NCI-H1436 treated with DMSO at 0.1 percent for 48 hours (cell line): ENCODE measurements at places on chromosomes 16 and 17.

GRCh38 chr17:66412857-66413558 is 110.6 kb downstream of the PRKCA start:
- DNase-seq: no peak

- no peak for DNase-seq
These were observed 21.8 kb upstream of the FOXK2 start for GRCh38 chr17:82497483-82498405.

DNA sequence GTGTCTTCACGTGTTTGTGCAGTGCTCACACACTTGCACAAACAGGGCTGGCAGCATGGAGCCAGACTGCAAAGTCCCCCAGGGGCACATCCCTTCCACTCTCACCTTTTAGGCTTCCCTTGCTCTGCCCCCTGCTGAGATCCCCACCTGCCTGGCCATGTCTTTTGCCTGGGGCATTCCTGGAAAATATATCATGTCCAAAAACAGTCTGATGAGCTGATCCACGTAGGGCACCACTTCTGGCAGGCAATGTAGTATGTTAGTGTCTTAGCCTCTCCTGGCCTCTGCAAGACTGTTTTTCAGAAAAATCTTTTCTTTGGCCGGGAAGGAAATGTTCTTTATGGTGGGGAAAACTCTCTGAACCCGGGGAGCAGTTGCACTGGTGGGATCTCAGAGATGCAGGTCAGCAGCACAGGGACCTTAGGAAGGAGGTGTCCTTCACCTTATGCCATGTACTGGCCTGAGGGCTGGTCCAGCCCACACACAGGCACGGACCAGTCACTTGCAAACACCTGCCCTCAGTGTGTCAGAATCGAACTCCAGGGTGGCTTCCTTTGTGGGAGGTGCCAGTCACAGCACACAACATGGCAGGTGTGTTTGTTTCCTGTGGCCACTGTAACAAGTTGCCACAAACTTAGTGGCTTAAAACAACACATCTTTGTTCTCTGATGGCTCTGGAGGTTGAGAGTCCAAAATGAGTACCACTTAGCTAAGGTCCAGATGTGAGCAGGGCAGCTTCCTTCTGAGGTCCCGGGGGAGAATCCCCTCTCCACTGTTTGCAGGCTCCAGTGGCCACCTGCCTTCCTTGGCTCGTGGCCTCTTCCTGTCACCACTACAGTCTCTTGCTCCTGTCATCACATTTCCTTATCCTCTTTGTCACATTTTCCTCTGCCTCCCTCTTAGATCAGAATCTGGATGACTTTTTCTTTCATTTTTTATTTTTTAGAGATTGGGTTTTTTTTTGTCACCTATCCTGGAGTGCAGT is 46.6 kb downstream of the MPRIP start:
- DNase-seq: no peak

GRCh38 chr17:55750750-55751657 is at the start of gene PCTP:
TSS of gene PCTP (plus strand) at chr17:55751051. CDS start at chr17:55751104, 53 bp downstream.
- DNase-seq: no peak

- no peak for DNase-seq
These were observed 983 bp downstream of the VAT1L start for GRCh38 chr16:77789085-77790008.
